ENCODE measurements at places on chromosomes 7 and 10. TPM values are rescaled to one million over a fixed set of nuclear protein-coding genes. Genes with fewer than 3 reads are reported as not detected.

Gene CTAGE15
- total RNA-seq = not detected

Gene GPR22
- total RNA-seq = 1.1 TPM

Gene ORAI2
- total RNA-seq = 68.0 TPM

Gene MKX
- 11.6 TPM for total RNA-seq

Gene PLA2G12B
- total RNA-seq = not detected

Gene TCF7L2
- 2.8 TPM for total RNA-seq

Gene PILRA
- total RNA-seq = 0.12 TPM

Gene CRTAC1
- not detected for total RNA-seq

Gene HOXA7
- 0.77 TPM for total RNA-seq
